ENCODE measurements at places on chromosomes 3 and 15. TPM values are rescaled to one million over a fixed set of nuclear protein-coding genes. Genes with fewer than 3 reads are reported as not detected.

CCDC33 gene
- 15.0 TPM for total RNA-seq

GOLGA8T gene
- total RNA-seq: 1.3 TPM

GOLGA6C gene
- total RNA-seq: not detected

SEMA6D gene
- total RNA-seq: 33.1 TPM

C3orf22 gene
- not detected for total RNA-seq

LIPC gene
- total RNA-seq: 0.38 TPM

AEN gene
- total RNA-seq: 47.6 TPM

CCDC54 gene
- 0.05 TPM for total RNA-seq

FAM107A gene
- 0.42 TPM for total RNA-seq

LYZL4 gene
- total RNA-seq: not detected

AP3B2 gene
- 23.5 TPM for total RNA-seq

CPNE4 gene
- total RNA-seq: 2.1 TPM

SST gene
- total RNA-seq: not detected

MORC1 gene
- total RNA-seq: not detected

C3orf85 gene
- not detected for total RNA-seq

APOD gene
- total RNA-seq: 12.9 TPM

ARL6IP5 gene
- total RNA-seq: 51.3 TPM

CLDN11 gene
- total RNA-seq: 41.9 TPM

MOBP gene
- 0.32 TPM for total RNA-seq

CASR gene
- 1.0 TPM for total RNA-seq

SLC9C1 gene
- not detected for total RNA-seq

CSTA gene
- total RNA-seq: not detected

GOLGA6L4 gene
- 2.7 TPM for total RNA-seq

RASL12 gene
- total RNA-seq: not detected

UTS2B gene
- 4.5 TPM for total RNA-seq

XYLB gene
- 5.6 TPM for total RNA-seq

DUOXA1 gene
- total RNA-seq: 2.9 TPM

All from motor neuron (in vitro differentiated cells).